HEK293T (cell line): ENCODE measurements at places on chromosomes 1 and 21.
A peak's percentile ranks its signal among the peaks of the same experiment; 100 is the strongest.

DNA sequence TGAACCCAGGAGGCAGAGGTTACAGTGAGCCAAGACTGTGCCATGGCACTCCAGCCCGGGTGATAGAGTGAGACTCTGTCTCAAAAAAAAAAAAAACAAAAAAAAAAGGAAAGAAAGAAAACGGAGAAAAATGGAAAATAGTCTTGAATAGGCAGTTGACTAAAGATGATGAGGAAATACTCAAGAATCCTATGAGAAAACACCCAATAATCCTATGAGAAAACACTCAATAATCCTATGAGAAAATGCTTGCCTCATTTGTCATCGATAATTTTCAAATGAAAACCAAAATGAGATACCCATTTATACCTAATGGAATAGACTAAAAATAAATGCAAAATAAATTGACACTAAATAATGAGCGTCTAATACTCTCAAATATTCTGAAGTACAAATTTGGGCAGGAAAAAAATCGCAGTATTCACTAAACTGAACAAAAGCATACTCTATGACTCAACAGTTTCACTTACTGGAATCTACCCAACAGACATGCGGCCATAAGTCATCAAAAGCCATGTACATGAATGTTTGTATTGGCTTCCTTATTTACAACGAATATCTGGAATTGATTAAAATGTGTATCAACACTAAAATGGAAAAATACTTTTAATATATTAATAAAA, 733.9 kb upstream of the CHRM3 start:
- DNase-seq, result no peak

GRCh38 chr1:51535006-51535592, 16.0 kb upstream of the EPS15 start:
- peak; percentile 58 for DNase-seq

DNA sequence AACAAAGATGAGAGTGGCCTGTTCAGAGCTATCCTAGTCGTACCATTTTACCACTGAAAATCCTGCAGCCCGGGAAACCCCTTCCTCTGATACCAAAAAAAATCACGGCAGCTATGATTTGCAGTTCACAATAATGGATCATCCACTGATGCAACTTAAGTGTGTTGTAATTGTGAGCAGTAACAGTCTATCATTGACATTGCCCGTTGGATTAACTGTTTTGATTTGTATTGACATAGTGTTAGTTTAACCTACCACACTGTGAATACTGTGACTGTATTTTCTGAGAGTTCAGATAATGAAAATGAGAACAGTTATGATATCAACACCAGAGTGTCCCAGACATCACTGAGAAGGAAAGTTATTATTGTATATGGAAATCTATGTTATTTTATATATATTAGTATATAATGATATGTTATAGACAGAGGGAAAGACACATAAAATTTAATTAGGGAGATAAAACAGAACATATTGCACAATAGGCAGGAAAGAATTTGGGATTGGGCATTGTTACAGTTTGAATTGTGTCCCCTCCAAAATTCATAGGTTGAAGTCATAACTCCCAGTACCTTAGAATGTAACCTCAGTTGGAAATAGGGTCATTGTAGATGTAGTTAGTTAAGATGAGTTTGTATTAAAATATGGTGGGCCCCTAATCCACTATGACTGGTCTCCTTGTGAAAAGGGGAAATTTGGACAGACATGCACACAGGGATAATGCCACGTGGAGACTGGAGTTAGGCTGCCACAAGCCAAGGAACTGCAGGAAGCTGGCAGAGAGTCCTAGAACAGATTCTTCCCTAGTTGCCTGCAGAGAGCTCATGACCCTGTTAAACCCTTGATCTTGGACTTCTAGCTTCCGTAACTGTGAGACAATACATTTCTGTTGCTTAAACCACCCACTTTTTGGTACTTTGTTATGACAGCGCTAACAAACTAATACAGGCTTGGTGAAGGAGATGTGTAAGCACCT, 54.4 kb downstream of the TLCD4 start:
- no peak for DNase-seq

DNA sequence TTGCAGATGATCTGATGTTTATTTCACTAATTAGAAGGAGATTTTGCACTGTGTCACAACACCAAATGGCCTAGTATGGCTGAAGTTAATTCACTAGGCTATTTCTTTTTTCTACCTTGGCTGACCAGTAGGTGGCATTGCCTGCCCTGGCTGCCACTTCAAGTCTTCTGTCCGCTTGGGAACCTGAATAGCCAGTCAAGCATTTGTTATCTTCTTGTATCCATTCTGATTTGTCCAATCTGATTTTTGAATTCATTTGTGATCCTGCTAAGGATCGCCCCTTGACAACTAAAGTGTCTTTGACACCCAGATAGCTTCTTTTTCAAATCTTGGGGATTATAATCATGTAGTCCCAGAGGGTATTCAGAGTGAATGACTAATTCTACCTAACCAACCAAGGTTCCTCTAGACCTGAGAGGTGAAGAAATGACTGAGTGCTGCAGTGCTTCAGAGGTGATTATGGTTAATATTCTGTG, 99.4 kb downstream of the GIPC2 start:
- peak; percentile 83 for DNase-seq

- no peak for DNase-seq
Measured at GRCh38 chr1:17222557-17222956, 17.6 kb downstream of the PADI1 start.

GRCh38 chr21:44432841-44433790, 22.2 kb upstream of the LRRC3 start:
- DNase-seq, result no peak

DNA sequence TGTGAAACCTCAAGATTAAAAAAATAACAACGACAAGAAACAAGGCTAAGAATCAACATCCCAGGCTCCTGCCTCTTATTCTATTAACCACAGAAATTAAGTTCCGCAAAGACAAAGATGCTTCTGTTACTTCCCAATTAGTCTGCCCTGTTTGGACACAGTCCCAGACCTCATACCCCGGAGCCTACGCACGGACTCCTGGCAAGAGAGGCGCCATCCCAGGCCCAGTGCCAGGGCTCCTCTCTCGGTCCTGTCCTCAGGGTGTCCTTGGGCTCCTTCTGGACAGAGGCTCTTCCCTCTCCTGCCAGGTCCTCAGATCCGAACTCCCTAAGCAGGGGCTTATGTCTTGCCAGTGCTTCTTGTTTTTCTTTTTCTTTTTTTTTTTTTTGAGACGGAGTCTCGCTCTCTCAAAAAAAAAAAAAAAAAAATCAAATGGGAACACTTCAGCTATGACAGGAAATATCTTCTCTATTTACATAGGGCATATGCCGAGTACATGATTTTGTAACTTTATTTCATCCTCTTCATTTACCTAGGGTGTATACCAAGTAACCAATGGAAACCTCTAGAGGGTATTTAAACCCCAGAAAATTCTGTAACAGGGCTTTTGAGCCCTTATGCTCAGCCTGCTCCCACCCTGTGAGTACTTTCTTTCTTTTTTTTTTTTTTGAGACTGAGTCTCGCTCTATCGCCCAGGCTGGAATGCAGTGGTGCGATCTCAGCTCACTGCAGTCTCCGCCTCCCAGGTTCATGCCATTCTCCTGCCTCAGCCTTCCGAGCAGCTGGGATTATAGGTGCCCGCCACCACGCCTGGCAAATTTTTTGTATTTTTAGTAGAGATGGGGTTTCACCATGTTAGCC, 11.7 kb upstream of the ENO1 start:
- DNase-seq, result no peak

DNA sequence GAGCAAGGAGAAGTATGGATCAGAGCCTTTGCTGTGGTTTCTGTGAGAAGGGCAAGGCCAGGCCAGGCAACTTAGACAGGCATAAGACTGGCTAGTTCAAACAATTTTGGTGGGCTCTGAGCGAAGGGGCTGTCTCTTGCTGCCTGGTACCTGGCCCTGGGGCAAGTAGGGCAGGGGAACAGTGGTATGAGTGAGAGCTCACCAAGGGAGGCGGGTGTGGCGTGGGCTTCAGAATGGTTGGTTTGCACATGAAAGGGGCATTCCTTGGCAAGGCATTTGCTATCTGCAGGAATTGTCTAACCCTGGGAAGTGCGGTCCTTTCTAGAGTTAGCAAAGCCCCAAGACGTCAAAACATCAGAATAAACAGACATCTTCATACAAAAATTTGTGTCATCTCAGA, 210.5 kb downstream of the CAMTA1 start:
- DNase-seq, result no peak

DNA sequence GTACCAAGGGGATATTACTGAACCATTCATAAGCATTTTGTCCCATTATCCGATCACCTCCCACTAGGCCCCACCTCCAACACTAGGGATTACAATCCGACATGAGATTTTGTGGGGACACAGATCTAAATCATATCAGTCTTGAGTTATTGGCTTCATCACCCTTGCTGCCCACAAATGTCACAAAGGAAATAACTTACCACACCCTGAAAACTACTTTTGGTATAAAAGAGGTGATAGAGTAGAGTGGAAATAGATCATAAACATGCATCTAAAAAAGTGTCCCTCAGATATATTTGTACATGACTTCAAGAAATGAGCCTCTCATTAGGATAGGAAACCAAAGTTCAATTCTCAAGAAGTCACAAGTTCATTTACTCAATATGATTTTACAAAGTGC, 22.6 kb upstream of the FCRL3 start:
- DNase-seq, result no peak

DNA sequence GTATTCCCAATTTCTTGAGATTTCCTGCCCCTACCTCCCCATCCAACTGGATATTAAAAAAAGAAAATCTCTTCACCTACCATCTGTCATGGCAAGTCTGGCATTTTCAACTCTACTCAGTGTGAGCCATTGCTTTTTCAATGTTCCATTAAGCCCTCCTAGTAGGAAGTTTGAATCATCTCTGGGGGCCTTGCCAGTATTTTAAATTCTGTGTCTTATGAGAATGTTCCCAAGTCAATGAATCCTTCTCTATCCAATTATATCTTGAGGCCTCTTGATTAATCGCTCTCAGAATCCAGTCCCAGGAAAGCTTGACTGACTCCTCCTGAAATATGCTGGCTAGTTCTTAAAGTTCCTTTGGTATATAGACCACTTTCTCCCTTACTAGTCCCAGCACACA, 91.5 kb downstream of the NGF start:
- DNase-seq, result no peak

DNA sequence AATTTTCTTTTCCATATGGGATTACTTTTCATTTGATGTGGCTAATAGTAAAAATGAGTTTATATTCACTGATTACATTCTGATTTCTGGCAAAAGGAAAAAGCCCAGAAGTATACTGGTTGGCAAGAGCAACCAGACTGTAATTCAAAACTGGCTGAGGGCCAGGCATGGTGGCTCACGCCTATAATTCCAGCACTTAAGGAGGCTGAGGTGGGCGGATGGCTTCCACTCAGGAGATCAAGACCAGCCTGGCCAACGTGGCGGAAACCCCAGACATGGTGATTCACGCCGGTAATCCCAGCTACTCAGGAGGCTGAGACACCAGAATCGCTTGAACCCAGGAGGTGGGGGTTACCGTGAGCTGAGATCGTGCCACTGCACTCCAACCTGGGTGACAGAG, 14.5 kb downstream of the SYT11 start:
- DNase-seq, result no peak

DNA sequence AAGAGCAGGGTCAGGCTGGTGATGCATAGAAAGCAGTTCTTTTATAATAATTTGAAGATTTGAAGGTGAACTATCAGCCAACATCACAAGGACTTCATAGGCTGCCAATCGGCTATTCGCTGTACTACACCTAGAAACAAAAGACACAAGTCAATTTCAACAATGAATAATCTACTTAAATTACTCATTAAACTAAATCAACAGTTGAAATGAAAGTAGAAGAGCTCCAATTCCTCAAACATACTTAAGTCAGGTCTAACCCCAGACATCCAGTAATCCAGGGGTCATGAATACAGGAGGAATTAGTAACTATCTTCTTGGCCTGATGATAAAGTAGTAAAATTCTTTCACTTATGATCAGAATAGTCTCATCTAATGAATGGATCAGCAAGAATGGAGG, 64.5 kb downstream of the PCSK9 start:
- no peak for DNase-seq

GRCh38 chr1:194184974-194185373, 998.6 kb upstream of the B3GALT2 start:
- DNase-seq, result no peak

DNA sequence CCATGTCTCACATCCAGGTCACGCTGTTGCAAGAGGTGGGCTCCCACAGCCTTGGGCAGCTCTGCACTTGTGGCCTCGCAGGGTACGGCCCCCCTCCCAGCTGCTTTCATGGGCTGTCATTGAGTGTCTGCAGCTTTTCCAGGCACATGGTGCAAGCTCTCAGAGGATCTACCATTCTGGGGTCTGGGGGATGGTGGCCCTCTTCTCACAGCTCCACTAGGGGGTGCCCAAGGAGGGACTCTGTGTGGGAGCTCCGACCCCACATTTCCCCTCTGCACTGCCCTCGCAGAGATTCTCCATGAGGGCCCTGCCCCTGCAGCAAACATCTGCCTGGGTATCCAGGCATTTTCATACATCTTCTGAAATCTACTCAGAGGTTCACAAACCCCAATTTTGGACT, 219.4 kb downstream of the LRRC7 start:
- no peak for DNase-seq

DNA sequence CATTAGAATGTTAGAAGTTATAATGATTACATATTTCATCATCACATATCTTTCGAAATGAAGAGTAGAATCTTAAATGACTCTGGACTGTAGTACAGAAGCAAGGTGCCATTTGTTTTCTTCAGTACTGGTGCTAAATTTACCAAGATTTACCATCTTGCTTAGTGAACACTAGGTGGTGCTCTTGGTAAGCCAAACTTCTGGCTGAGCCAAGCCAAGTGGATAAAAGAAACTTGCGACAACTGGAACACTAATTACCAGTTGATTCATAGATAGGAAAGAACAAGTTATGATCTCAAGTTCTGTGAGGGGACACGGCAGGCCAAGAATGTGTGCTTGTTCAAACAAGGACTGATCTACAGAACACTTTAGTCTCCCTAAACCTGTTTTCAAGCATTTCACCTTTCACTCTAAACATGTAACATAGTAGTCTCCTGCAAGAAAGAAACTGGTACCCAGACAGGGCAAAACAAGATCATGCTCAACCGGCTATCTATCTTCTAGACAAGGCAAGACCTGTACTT, 19.8 kb downstream of the SPRTN start:
- DNase-seq, result peak; percentile 69

DNA sequence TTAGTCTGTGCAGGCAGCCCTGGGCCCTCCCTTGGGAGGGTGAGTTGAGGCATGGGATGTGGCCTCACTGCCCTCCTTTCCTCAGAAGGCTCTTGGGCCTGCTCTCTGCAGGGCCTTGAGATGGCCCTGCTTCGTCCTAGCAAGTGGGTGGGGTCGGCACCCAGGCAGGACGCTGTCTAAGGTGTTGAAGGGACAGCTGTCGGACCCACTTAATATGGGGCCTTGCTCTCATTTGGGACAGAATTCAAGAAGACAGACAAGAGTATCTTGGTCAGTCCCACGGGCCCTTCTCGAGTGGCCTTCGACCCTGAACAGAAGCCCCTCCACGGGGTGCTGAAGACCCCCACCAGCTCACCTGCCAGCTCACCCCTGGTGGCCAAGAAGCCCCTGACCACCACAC, 26.0 kb upstream of the PDXK start:
- DNase-seq, result no peak
